ENCODE measurements at places on chromosomes 7 and 10.

- no peak for DNase-seq
These were observed 994 bp upstream of the LRGUK start for GRCh38 chr7:134126146-134126545.

DNA sequence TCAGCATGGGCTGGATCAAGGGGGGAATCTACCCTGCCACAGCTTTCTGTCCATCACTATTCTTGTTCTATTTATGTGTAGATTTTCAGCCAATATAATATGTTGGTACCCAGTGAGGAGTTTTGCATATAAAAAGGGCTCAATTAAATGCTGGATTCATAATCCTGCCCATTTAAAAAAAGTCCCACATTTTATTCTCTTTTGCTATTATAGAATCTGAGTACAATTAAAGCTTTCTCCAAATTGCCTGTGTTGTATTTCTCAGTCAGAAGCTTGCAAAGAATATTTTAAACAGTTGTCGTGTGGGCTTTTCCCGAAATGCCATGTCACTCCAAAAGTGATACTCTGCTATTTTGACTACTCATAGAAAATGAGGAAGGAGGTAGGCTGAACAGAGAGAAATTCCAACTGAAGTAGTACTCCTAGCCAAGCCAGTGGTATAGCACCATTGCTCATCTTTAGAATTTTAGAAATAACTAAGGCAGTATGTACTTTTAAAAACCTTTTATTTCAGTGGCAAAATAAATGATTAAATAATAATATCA is 108.3 kb upstream of the HDAC9 start:
- no peak for DNase-seq

GRCh38 chr7:67422601-67423000 is 426.0 kb downstream of the TYW1 start:
- DNase-seq = no peak

GRCh38 chr7:157616426-157616825 is 279.6 kb downstream of the DNAJB6 start:
- DNase-seq = no peak

GRCh38 chr7:149489391-149490024 is 8.1 kb downstream of the ZNF746 start:
- peak; percentile 3 for DNase-seq

DNA sequence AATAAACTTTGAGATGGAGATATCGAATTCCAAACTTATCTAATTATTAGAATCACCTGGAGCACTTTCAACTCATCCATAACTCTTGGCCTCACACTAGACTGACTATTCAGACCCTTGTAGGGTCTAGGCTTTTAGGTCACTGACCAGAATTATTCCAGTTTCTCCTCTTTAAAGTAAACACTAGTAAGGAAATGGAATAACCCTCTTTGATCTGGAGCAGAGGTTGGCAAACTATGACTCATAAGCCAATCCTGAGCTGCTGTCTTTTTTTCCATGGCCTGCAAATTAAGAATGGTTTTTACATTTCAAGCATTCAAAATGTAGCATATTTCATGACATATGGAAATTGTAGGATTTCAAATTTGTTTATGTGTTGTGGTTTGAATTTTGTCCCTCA is 1601.9 kb downstream of the REEP3 start:
- DNase-seq = no peak

DNA sequence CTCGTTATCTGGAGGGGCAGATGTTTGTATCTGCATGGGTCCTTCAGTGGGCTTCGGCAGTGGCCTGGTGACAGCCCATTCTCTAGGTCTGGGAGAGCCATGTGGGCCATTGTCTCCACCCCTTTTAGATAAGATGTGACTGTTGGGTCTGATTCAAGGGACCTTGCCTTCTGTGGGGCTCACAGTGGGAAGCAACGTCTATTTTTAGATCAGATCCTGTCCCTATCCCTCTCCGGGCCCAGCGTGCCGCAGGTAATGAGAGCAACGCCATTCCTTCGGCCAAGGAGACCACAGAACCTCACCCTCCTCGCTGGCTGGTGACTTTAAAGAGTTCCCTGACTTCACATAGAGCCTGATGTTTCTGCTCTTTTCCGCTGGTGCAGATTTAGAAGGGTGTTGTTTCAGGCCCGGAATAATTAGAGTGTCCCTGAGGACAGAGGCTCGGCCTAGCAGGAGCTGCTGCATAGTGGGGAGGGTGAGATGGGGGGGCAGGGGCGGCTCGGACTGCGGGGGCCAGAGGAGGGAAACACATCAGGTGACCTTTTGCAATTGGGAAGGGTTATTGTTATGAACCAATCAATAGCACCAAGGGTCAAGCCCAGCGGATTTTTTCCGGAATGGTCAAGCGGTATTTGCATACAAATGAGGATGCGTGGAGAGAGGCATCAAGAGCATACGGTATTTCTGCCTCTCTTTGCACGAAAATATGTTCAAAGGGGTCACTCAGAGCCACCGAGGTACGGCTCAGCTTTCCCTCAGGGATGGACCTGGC is 503.0 kb upstream of the FOXK1 start:
- DNase-seq = no peak

- DNase-seq = no peak
These were observed 183.4 kb upstream of the ADCY1 start for GRCh38 chr7:45390731-45391130.

DNA sequence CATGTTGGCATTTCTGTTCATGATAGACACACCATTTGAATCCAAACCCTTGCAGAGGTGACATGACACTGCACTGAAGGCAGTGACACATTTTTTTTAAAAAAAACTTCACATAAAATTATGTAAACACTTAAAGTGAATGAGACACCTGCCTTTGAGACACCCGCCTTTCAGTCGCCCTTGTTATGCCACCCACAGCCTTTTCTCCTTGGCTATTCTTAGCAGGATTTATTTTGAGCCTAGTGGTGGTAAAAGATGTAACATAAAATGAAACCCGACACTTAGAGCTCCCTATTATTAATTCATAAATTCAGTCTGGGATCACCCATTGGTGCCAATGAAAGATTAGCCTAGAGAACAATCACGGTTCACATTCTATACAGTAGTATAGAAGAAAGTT is 161.3 kb downstream of the DYNC1I1 start:
- DNase-seq = no peak

- DNase-seq = no peak
These were observed 9.6 kb downstream of the DNMBP start for GRCh38 chr10:100000109-100000644.

GRCh38 chr7:96497567-96497966 is 175.7 kb upstream of the SLC25A13 start:
- no peak for DNase-seq

- DNase-seq = no peak
These were observed 26.2 kb downstream of the ASB15 start for GRCh38 chr7:123627851-123628250.

GRCh38 chr7:28389504-28390395 is 22.6 kb upstream of the CREB5 start:
- DNase-seq = peak; percentile 79

- peak; percentile 86 for DNase-seq
These were observed 13.1 kb downstream of the AVPI1 start for GRCh38 chr10:97673736-97674525.

GRCh38 chr10:72068901-72069446 is 19.4 kb downstream of the SPOCK2 start:
- DNase-seq = no peak

GRCh38 chr7:1963575-1963974 is 269.2 kb downstream of the MAD1L1 start:
- no peak for DNase-seq

GRCh38 chr10:43361547-43362190 is 9.8 kb upstream of the FXYD4 start:
- no peak for DNase-seq

DNA sequence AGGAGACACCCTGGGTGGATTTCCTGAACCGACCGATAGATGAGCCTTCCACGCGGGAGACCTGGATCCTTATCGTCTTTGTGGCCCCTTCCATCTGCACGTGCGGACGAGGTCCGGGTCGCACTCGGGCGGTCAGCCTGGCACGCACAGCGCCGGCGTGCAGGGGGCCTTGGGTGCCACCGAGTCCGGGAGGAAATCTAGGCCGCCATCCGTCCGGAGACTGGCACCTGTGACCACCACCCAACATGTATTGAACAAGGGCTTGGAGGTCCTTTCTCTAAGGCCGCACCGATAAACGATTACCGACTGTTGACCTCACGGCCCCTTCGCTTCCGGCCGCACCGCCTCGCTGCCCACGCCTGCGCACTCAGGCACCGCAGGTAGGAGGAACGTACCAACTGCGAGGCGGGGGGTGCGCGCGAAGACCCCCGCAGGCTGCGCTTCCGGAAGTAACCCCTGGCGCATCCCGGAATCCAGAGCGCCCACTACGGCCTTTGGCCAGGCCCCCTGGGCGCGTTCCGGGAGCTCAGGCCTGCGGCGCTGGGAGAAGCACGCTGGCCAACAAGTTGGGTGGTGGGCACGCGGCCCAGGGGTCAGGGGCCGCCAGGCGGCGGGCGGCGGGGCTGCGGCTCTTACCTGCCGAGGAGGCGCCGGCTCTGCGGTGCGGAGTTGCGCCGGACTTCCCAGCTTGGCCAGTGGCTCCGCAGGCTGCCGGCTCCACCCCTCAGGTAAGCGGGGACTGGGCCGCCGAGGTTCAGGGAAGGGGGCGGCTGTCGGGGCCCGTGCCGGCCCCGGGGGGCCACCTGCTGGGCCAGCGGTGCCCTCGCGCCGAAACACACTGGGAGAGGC is at the start of the genes ACTR3C and LRRC61:
Gene ACTR3C, minus strand, starts transcription at position 713 of the 849 bp plus-strand sequence. CDS start 28,249 bp downstream, outside the sequence.
Gene LRRC61, plus strand, starts transcription at position 523 of the 849 bp plus-strand sequence. CDS start 13,507 bp downstream, outside the sequence.
- DNase-seq = no peak

DNA sequence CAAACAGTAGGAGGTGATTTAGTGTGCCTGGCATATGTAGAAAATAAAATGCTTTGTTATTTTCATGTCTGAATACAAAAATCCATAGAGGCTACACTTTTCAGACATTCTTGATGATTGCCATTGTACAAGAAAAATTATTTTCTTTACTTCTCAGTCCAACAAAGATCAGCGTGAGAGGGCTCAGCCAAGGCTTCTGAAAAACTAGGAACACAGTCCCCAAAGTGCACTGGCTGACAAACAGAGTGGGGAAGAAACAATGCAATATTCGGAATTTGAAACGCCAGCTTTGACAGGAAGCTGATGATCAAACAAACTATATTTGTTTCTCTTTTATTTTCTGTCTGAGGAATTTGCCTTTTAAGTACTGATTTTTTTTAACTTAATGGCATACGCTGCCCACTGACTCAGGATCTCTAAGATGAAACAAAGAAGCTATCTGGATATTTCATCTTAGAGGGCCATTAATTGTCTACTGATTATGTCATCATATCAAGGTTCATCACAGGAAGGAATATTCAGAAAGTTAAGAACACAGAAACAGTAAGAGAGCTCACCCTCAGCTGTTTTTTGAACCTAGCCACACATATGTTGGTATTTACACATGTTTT is 197.0 kb upstream of the INHBA start:
- DNase-seq = no peak

GRCh38 chr10:47435081-47435480 is 48.8 kb downstream of the ANXA8 start:
- no peak for DNase-seq

DNA sequence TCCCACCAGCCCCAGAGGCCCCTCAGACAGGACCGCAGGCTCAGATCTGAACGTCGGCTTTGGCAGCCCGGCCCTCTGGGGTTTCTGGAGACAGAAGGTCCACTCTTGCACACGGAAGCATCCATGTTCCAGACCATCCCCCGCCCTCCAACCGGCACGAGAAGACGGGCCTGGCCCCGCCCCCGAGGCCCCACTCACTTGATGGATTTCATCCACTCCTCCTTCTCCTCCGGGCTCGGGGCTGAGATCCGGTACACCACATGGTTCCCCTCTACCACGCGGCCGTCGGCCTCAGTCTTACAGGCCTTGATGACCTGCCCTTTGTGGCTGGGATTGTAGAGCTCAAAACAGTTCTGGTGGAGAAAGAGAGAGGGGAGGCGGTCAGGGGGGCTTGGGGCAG is 107.3 kb downstream of the CYTH3 start:
- no peak for DNase-seq

DNA sequence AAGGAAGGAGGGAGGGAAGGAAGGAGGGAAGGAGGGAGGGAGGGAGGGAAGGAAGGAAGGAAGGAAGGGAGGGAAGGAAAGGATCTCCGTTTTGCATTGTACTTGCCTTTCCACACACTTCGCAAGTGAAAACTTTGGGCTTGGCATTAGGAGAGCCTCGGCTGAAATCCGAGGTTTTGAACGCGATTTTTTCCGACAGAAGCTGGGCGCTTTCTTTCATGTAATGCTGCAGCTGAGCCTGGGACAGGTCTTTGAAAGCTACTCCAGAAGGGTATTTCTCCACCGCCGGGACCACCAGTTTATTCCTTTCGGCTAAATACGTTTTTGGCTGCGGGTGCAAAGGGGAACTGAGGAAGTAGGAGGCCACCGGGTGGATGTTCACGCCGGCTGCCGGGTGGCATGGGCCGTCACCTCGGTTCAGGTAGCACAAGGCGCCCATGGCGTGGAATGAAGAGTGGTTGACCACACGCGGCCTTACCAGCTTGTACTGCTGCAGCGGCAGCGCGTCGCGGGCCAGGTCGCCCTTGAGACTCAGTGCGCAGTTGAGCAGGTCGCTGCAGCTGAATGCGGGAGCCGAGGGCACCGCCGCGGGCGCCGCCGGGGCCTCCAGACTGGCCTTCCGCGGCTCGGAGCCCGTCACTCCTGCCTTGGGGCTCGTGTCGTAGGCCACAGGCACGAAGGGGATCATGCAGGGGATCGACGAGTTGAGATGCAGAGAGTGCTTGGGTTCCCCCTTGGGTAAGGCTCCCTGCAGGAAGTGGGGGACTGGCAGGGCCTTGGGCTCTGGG is 825 bp downstream of the FEZF1 start:
- DNase-seq = no peak

DNA sequence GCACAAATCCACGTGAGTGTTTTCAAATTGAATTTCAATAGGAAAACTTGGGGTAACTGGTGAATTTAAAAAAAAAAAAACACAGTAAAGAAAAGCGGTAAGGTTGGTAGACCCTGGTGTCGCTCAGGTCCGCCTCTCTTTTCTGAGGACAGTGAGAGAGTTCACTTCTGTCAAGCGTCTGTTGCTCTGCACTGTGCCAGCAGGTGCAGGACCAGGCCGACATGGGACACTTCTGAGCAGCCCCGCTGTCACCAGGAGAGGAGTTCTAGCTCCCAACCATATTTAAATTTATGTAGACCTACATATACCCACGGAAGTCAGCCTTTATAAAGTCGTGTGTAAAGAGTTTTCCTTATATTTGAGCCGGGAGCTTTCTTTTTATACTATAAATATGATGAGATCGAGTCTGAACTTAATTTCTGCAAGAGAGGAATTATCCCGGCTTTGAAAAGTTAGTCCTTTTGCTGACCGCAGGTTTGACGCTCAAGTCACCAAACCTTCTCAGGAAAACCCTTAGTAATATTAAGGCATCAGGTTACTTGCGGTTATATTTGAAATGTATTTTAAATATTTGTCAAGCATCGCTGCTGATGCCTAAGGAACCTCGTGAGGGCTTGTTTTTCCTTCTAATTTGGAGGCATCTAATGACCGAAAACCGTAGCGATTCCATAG is 531 bp downstream of the IKZF1 start:
- no peak for DNase-seq
